ENCODE measurements at places on chromosomes 1 and 21. TPM values are rescaled to one million over a fixed set of nuclear protein-coding genes. Genes with fewer than 3 reads are reported as not detected.

MMP23B gene
- polyA plus RNA-seq = 43.2 TPM

AADACL3 gene
- not detected for polyA plus RNA-seq

C1QA gene
- 20.9 TPM for polyA plus RNA-seq

LCA5L gene
- 4.2 TPM for polyA plus RNA-seq

ARHGAP29 gene
- 69.1 TPM for polyA plus RNA-seq

WNT4 gene
- polyA plus RNA-seq = 8.3 TPM

ALG14 gene
- 17.6 TPM for polyA plus RNA-seq

ZNF695 gene
- polyA plus RNA-seq = 4.6 TPM

B3GALT5 gene
- 2.2 TPM for polyA plus RNA-seq

PAQR6 gene
- polyA plus RNA-seq = 6.5 TPM

DNA sequence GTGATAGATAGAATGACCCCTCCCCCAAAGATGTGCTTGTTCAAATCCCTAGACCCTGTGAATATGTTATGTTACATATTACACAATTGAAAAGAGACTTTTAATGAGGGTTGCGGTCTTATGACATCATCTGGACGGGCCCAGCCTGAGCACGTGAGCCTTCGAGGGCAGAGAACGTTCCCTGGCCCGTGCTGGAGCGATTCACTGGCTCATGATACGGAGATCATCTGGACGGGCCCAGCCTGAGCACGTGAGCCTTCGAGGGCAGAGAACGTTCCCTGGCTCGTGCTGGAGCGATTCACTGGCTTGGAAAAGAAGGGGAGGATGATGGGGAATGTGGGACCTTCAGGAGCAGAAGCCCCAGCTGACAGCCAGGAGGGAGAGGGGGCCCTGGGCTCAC is 34.4 kb upstream of the COL18A1 start:
- DNase-seq = no peak

GRCh38 chr1:187870552-187870951 is 1041.8 kb downstream of the PLA2G4A start:
- no peak for DNase-seq

DNA sequence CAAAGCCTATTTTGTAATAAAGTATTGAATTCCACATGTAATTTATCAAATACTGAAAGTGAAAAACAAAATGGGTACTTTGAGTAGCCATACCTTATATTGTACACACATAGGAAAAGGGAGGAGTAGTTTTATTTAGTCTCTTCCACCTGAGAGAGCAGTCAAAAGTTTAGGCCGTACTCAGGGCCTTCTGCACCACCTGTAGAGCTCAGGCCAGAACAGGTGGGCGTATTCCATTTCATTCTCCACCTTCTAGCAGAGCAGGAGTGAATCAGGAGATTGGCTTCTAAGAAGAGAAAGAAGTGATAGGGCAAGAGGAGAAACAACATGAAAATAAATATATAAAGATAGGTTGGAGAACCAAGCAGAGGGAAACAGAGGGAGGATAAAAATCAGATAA is 44.0 kb downstream of the TRAF5 start:
- no peak for DNase-seq

DNA sequence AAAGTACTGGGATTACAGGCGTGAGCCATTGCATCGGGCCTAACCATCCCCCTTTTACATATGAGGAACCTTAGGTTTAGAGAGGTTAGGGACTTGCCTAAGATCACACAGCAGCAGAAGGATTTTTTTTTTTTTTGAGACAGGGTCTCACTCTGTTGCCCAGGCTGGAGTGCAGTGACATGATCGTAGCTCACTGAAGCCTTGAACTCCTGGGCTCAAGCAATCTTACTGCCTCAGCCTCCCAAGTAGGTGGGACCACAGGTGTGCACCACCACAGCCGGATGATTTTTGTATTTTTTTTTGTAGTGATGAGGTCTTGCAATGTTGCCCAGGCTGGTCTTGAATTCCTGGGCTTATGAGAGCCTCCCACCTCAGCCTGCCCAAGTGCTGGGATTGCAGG is 2.2 kb upstream of the C1orf167 start:
- DNase-seq = no peak

- DNase-seq = no peak
Observed at GRCh38 chr21:37984416-37984815, 68.2 kb upstream of the KCNJ6 start.

DNA sequence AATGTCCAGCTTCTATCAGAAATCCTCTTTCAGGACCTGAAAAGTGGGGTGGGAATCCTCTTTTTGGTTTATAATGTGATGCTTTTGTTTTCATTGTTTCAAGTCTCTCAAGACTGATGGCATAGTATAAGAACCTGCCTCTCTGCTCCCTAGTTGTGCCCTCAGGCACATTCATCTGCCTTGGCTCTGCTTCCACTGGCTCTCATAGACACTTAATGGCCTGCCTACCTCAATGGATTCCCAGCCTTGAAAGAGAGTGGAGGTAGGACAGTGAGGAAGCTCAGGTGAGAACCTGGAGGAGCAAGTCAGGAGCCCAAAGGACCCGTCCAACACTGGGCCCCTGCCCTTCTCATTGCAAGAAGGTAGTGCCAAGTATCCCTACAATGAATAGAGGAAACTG is 4.8 kb downstream of the TTLL7 start:
- DNase-seq = no peak

DNA sequence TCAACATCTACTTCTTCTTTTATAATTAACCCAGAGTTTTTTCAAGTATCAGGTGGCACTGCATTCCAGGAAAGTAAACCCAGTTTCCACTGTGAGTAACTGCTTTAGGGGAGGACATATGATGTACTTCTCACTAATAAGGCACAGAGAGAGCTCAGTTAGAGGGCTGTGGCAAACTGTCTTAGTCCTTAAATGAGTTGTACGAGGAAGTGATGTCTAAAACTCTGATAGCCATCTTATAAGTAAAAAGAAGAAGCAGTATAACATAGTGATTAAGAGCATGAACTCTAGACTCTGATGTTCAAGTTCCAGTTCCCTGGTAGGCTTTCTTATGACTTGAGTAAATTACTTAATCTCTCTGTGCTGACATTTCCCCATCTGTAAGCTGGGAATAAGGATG is 58.7 kb upstream of the PTGS2 start:
- no peak for DNase-seq

DNA sequence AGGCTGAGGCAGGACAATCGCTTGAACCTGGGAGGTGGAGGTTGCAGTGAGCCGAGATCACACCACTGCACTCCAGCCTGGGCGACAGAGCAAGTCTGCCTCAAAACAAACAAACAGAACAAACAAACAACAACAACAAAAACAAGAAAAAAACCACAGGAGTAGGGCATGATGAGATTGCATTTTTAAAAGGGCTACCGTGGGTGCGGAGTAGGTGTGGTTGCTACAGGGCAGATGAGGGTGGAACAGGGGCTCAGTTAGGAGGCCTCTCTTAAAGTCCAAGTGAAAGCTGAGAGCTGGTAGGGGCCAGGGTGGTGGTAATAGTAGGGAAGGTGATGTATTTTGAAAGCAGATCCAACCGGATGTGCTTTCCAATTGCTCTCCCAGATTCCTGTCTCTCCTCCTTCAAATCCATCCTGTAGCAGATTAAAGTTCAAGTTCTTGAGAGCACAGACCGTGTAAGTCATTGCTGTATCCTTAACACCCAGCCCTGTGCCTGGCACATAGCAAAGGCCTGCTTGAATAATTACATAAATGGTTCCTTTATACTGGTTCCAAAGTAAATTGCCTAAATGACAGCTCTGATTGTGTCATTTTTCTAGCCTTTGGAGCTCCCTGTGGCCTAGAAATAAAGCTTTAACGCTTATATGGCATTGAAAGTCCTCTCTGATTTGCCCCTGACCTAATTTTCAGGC is 4.2 kb upstream of the LINGO4 start:
- DNase-seq = no peak

DNA sequence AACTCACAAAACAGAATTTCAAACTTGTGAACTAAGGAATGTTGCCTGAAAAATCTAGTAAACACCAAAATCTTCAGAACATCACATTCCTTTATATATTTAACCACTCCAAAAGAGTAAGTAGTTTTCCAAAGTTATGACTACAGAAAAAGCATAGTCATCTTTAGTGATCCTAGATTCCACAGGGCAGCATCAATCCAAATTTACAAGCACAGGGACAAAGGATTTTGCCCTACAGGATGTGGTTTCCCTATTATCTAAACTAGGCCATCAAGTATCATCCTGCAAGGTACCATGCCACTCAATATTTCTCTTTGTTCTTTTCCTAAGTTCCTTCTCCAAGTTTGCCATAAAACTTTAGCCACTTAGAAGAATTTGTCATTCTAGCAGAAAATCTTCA is 33.0 kb downstream of the COP1 start:
- no peak for DNase-seq

DNA sequence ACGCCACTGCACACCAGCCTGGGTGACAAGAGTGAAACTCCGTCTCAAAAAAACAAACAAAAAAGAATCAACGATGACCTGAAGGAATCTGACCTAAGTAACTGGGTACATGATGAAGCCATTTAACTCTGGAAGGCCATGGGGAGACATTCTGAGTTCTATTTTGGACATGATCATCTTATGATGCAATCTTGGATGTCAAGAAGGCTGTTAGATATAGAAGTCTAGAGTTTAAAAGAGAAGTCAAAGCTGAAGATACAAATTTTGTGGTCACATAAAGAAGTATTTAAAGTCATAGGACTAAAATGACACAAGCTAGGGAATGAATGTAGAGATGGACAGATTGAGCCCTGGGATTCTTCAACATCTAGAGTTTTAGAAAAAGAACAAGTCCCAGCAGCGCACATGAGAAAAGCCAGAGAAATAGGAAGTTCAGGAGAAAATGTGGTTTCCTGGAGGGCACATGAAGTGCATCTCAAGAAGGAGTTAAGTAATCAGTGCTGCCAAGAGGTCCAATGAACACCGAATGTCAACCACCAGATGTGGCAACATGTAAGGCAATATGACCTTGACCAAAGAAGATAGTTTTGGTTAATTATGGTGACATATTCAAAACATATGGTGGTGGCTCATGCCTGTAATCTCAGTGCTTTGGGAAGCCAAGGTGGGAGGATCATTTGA is 26.8 kb downstream of the ELK4 start:
- no peak for DNase-seq

DNA sequence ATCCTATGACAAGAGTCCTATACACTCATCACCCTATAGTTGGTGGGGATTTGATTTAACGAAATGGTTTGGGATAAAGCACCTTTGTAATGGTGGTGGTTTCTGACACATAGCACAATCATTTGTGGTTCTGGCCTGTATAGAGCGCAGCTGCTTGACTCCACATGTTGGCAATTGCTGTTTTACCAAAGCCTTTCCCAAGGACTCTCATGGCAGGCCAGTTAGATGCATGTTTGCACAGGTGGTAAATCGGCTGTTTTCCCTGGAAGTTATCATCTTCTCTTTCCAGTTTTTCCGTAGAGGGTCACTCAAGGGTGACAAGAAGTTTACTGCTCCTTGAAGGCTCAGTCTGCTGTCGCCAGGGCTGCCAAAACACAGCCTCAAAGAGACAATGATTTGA is 17.1 kb upstream of the XPR1 start:
- no peak for DNase-seq

- DNase-seq = no peak
Observed at GRCh38 chr1:57376041-57376440, 47.8 kb downstream of the DAB1 start.

GRCh38 chr1:16174261-16174868 is 18.5 kb upstream of the EPHA2 start:
- DNase-seq = no peak

DNA sequence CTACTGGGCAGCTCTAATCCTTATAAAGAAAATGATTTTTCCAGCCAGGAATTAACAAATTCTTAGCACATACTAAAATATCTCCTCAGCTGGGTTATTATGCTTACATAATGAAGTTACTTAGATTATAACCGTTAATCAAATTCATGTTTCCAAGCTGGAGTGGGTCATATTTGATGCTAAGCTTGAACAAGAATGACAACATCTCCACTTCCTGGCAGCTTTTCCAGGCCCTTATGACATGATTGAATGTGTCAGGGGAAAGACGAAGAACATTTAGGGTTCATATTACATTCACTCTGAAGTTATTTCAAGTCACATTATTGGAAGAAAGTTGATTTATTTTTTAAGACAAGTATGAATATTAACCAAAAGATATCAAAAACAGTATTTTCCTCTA is 333.7 kb downstream of the PCP4 start:
- DNase-seq = no peak

DNA sequence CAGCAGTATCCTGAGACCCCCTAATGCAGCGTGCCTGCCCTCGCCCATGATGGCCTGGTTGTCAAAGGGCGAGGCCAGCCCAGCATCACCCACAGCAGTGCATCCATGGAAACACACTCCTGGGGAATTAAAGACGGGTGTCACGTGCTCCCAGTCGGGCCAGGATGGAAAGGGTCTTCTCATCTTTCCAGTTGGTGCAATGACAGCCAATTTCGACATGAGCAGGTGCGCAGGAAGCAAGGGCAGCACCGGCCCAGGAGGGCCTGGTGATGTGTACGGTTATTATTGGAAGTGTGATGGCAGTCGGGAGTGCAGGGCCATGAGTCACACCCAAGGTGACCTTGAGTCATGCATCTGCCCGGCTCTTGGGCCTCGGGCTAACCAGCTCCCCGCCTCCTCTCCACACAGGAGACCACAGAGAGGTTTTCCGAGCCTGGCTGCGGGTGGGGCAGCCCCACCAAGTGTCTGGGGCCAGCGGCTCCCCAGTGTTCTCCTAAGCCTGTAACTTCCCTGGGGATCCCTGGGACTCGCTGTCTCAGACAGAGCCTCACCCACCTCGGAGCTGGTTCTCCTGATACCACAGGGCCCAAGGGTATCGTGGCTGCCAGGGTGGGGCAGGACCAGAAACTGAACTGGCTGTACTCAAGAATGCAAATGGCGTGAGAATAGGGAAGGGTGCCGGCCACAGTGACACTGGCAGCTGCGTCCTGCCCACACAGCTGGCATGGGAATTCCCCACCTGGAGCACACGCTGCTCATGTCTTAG is 119.8 kb downstream of the SIK1 start:
- DNase-seq = no peak

DNA sequence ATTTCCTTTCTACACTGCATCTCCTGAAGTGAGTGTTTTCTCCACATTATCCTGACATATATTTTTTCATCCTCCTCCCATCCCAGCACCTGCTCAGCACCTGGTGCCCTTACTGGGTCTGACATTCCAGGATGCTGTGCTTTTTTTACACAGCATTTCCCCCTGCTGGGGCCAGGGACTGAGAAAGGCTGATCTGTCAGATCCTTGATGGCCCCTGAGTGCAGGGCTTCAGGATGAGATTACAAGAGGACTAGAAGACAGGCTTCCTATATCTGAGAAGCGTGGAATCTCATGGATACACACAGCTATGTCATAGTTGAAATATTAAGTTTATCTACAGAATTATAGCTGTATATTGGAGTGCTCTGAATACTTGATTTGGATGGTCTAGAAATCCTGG is 24.4 kb downstream of the RCAN1 start:
- no peak for DNase-seq

Measured in left renal cortex interstitium (tissue), 4 donors.